ENCODE measurements at places on chromosomes 6 and 20.

DNA sequence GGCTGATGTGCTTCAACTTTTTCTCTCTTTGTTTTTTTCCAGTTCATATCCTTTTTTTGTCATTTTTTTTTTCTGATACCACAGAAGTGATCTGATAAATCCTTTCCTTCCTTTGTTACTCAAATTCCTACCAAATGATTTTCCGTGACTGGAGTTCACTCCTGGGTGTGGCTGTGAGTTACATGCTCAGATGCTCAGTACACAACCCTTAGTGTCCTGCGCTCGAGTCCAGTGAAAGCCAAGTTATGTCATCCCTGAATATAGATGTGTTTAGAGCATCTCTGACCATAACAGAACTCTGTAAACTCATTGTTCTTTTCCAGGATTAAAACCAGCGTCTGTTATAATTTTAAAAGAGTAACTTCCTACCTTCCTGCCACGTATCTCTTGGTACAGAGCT is 147.2 kb upstream of the AKAP12 start:
- no peak for DNase-seq

GRCh38 chr6:95240514-95240913 is 336.8 kb upstream of the MANEA start:
- DNase-seq: no peak

- DNase-seq: no peak
Measured at GRCh38 chr6:149500096-149500495, 15.3 kb upstream of the ZC3H12D start.

DNA sequence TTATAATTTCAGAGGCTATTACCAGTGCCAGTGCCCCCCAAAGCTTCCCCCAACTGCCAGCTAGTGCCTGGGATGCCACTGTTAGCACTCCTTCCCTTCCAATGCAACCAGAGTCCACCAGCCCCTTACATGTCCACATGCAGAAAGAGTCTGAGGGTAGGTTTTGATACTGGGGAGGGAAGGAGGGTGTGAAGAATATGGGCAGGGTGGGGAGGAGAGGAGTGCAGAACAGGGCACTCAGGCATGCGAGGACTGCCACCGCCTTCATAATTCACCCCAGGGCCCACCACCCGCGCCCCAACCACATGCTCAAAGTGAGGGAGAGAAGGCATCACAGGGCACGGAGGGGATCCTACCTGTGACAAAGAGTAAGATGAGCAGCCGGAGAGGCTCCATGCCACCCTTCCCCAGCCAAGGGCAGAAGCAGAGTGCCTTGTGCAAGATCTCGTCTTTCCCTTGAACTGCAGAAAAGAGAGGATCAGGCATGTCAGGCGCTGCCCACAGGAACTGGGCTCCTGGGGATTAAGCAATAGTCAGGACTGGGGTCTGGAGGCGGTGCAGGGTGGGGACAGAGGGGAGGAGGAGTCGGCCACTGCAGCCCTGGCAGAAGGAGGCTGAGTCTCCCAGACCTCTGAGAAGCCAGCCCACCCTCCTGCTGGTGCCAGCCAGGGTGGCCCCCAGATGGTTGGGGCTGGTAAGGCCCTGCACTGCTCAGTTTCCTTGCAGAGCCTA is at the start of gene TREM2:
TSS of gene TREM2 (minus strand) at position 430 of the 732 bp plus-strand sequence. CDS start at position 396, 34 bp downstream.
- no peak for DNase-seq

DNA sequence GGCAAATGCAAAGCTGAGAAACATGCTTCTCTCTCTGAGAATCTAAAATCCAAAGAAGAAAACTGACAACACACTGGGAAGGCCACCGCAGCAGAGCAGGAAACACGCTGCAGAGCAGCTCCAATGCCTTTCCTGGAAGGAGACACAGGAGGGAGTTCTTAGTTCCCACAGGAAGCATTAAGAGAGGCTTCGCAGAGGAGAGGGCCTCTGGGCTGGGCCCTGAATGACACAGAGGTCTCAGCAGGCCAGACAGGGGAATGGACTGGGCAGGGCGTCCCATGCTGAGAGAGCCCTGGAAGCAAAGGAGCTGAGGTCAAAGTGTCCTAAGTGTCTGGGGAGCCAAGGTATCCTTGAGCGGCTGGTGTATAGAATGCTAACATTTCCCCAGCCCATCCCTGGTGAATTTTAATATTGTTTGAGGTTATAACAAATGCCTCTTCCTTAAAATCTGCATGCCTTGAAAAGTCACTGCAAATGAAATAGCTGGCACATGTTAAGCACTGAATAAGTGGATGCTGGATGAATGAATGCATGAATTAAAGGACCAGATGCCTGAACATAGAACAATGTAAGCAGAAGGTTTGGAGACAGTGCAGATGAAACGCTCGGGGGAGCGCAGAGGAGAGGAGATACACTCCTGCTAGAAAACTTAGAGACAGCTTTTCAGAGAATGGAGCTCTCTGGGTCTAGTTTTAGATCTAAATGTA is 110.0 kb upstream of the SYNDIG1 start:
- DNase-seq: no peak

DNA sequence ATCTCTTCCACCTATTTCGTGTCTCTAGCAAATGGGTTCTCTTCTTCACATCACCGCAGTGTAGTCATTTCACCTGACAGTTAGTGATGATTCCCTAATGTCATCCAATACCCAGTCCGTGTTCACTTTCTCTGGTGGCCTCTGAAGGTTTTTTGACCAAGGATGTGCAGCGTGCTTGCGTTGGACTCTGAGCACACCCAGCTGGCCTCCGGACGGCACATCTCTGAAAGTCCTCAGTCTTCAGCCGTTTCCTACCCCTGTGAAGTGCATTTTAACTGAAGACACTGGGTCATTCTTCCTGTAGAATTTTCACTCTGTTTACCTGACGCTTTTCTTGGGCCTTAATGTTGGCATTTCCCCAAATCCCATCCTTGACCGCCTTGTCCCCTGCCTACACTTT is 98.7 kb downstream of the ERMARD start:
- DNase-seq: no peak

GRCh38 chr6:56372406-56372995 is 125.1 kb upstream of the COL21A1 start:
- DNase-seq: no peak

DNA sequence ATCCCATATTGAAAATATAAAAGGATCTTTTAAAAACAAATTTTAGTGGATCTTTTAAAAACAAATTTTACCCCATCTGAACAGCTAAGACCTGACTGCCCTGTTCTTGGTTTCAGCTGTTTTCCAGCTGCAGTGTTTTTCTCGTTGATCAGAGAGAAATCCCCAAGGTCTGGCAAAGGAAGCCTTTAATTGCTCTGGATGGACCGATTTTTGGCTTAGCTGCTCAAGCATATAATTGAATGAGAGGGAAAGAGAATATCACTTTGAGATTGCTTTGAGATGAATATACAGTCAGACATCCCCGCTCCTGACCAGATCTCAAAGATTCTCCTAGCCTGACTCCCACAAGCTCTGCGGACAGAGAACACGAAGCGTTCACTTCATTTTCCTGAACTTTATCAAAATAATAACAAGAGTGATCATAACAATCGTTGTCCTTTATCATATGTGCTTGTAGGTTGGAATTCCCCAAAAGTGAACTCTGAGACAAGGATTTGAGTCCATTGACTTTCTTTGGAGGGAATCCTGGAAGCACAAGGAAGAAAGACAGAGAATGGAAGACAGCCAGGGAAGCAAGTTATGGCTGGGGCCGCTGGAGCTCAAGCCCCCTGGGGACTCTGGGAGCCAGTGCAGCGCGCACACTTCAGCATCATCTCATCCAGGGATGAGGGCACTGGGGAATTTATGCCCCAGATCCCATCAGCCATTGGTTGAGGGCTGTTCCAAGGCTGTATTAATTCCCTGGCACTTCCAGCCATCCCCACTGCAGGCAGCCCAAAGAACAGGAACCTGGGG is 101.3 kb downstream of the SNX5 start:
- DNase-seq: no peak

GRCh38 chr6:166465671-166466087 is 82.9 kb upstream of the MPC1 start:
- DNase-seq: no peak

DNA sequence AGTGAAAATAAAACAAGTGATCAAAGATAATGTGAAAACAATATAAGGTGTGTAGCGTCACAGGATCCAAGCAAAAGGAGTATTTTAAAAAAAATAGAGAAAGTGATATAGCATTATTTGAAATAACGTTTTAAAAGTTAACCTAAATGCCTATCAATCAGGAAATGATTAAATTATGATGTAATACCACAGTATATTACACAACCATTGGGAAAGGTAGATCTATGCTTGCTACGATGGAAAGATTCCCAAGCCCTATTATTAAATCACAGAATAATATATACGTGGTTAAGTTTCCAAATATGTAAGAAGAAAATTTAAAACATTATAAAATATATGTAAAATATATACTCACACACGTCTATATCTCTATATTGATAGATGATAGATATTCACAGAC is 15.4 kb upstream of the TCF21 start:
- no peak for DNase-seq

DNA sequence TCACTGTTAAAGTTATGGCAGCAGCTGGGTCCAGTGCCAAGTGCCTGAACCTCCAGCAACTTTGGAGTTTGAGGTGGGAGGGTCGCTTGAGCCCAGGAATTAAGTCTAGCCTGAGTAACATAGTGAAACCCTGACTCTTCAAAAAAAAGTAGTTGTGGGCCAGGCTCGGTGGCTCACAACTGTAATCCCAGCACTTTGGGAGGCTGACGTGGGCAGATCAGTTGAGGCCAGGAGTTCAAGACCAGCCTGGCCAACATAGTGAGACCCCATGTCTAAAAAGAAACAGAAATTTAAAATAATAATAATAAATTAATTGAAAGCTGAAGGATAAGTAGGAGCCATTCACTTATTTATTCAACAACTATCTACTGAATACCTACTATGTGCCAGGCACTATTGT is 33.8 kb downstream of the FKBP5 start:
- DNase-seq: no peak

GRCh38 chr6:158002951-158003853 is 21.5 kb downstream of the SYNJ2 start:
- no peak for DNase-seq

- no peak for DNase-seq
Measured at GRCh38 chr6:110523451-110524021, 47.1 kb upstream of the SLC22A16 start.

GRCh38 chr6:129276986-129277385 is 394.0 kb downstream of the LAMA2 start:
- DNase-seq: no peak

DNA sequence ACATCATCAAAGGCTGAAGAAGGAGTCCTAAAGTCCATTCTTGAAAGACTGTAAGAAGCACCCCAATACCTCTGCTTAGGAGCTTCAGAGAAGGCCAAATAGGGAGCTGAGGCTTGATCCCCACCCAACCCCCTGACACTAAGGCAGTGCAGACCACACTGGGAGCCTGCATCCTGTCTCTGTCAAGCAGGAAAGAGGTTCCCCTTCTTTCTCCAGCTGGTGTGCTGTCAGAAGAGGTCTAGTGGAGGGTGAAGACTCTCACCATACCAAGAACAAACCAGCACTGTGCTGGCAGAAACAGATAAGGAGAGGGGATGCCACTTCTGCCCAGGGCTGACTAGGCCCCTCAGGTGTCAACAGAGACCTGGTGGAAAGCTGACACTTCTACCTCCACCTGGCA is 19.9 kb downstream of the GZF1 start:
- no peak for DNase-seq

GRCh38 chr6:87407561-87407900 is 241 bp upstream of the CFAP206 start:
- peak; percentile 19 for DNase-seq

DNA sequence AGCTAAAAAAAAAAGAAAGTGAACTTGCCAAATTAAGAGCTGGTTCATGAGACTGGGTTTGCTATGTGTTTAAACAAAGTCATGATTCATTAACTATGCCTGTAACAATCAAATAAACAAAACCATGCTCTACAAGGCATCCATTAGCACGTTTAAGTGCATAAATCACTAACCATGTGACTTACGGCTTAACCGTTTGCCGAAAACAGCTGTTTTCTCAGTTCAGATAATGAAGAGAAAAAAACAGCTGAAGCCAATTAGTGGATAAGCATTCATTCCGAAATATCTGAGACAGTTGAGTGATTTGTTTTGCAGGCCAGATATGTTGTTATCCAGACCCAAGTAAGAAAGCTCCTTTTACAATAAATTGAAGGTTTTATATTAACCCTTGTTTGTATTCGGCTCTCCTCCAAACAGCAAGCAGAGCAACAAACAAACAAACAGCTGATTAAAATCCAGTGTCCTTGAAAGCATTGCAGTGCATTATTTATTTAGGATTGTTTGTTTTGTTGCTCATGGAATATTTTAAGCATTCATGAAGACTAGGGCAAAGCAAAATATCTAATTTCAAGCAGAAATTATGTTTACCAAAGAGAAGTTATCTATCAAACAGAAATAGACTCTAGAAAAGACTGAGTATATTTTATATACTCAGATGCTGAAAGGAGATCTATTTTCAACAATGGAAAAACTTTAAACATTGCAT is 343.5 kb downstream of the RFPL4B start:
- DNase-seq: no peak

- DNase-seq: no peak
Measured at GRCh38 chr20:24745617-24746350, 203.3 kb upstream of the CST7 start.

- no peak for DNase-seq
Measured at GRCh38 chr20:56934888-56935287, 305.8 kb downstream of the TFAP2C start.

DNA sequence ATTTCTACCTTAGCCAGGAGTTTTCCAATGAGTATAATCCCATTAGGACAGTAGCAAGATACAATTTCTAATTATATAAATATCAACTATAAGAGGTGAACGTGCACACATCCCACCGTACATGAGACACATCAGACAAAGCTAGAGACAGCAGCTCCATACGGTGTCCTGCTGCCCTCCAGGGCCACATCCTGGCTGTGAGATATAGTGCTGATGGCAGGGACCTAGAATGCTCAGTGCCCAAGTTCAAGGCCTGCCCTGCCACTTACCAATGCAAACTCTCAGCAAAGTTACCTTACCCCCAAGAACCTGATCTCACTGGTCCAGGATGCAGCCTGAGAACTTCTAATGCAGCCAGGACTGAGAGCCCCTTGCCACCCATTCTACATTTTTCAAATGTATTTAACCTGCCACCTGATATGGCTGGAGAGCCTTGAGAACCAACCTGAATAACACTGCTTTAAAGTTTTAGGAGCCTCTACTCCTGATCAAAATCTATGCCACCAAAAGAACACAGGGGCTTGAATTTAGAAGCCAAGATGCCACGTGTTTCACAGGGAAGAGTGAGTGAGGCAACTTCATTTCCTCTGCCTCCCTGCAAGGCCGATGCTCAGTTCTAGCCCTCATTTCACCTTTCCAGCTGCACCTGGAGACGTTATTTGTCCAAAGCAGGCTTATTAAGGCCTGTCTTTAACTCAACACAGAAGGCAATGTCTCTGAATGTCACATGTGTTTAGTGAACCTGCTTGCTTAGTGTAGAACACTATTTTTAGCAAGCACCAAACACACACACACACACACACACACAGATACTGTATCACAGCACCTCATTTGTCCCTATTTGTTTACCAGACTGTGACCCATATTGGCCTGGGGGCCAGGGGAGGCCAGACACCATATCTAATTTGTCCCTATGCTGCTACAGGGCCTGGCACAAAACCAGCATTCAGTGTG is 6.1 kb downstream of the NFATC2 start:
- no peak for DNase-seq

GRCh38 chr20:13928901-13929300 is 61.5 kb downstream of the SEL1L2 start:
- no peak for DNase-seq
